Amniotic epithelial cell (primary cell): ENCODE measurements at places on chromosomes 4 and X.

DNA sequence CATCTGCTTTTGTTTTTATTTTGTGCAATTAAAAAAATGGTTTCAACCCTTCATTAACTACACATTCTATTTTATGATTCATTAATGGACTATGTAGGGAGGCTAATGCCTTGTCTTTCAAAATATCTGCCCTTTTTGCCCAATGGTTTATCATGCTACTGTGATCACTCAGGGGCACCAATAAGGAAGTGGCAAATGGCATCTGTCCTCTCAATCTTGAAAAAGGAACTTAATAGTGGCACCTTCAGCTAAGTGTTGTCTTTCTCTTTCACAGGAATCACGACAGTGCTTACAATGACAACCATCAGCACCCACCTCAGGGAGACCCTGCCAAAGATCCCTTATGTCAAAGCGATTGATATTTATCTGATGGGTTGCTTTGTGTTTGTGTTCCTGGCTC is 57.1 kb downstream of the COMMD8 start:
- no peak for DNase-seq

DNA sequence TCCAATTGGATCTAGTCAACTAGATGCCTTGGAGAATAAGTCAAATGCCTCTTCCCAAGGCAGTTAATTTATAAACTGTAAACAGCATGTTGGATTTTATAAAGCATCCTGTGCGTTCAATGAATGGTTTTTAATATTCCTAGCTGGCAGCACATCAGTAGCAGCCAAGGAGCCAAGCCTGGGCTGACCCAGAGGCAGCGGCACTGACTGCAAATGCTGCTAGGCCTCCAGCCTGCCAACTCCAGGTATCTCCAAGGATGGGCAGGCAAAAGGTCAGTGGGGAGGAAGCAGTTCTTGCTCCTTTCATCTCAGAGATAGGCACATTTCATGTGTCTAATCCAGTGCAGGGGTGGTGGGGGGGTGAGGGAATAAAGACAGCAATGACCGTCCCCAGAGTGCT is 9.5 kb downstream of the NDP start:
- no peak for DNase-seq

GRCh38 chr4:6020613-6021012 is 2.4 kb upstream of the C4orf50 start:
- no peak for DNase-seq

DNA sequence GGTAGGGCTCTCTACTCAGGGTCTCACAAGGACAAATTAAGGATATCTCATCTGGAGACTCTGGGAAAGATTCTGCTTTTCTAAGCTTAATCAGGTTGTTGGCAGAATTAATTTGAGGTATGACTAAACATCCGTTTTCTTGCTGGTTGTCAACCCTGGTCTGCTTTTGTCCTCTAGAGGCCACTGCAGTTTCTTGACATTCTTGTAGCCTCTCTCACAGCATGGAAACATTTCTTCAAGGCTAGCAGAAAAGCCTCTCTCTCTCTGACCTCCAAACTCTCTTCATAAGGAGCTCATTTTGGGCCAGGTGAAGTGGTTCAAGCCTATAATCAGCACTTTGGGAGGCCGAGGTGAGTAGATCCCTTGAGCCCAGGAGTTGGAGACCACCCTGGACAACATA is 749.5 kb upstream of the PCDH7 start:
- DNase-seq: peak; percentile 43

- DNase-seq: peak; percentile 8
Observed at GRCh38 chr4:120446051-120446567, 379.5 kb upstream of the MAD2L1 start.

GRCh38 chr4:40418430-40419230 is 83.5 kb downstream of the CHRNA9 start:
- no peak for DNase-seq

- no peak for DNase-seq
Observed at GRCh38 chr4:99636422-99636821, 21.2 kb downstream of the C4orf54 start.

DNA sequence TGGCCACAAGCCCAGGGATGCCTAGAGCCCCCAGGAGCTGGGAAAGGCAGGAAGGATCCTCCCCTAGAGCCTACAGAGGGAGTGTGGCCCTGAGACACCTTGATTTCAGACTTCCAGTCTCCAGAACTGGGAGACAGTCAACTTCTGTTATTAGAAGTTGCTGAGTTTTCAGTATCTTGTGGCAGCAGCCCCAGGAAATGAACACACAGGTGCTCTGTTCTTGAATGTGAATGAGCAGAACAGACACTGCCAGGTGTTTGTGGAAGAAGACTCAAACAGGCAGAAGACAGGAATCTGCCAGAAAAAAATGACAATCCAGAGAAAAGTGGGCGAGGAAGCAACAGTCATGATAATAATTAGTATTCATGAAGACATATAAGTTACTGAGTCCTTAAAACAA is 64.5 kb upstream of the STS start:
- DNase-seq: no peak

DNA sequence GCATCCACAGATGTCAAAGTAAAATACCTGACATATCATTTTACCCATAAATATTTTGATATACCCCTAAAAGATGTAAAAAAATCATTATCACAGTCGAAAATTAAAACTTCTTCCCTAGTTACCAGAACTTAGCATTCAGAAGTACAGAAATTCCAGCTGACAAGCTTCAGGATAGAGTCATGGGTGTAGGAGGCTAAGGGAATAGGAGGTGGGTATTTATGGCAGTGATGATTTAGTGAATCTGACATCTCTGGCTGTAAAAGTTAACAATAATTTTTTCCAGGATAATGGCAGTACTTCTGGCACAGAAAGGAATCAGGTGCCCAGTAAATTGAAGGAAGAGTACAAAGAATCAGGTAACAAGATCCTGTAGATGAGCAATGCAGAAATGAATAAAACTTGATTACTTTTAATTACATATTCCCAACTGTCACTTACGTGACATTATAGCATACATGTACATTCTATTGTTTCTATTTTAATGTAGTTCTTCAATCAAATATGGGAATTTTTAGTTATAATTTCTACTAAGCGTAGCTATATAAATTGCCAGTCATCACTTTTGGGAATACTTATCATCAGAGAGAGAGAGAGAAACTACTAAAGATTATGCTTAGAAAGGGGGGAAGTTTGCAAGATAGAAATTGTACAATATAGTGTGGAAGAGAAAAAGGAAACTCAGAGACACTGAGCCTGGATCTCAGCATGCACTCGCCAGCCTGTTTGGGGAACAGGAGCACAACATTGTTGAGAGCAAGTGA is 143.4 kb downstream of the TMEM144 start:
- no peak for DNase-seq

DNA sequence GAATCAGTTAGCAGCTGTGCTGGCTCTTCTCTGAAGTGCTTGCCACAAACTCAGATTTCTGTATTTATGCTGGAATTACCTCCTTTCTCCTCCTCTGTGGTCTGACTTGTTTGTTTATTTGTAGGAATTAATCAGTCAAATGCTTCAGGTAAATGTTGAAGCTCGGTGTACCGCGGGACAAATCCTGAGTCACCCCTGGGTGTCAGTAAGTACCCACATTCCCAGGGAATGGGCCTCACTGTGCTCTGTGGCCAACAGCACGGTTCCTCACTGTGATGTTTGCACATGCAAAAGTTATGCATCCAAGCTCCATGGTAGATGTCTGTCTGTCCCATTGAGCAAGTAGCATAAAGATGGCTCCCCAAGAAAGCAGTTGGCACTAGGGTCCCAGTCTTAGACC is 169.9 kb downstream of the DCLK2 start:
- DNase-seq: peak; percentile 49

DNA sequence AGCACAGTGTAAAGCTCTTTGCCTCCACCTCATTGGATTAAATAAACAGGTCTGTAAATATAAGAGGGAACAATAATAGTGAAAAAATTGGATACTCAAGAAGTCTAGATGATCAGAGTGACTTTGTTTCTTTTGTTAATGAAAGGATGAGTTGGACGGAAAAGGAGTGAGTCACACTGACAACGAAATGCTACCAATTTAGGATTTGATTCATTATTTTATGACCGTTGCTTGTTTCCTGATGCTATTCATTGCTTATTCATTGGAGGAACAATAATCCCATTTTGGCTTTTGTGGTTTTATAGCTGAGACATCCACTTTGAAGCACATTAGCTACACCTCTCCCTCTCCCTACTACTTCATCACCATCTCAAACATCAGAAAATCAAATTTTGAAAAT is 74.4 kb upstream of the DYNLT3 start:
- DNase-seq: peak; percentile 25

GRCh38 chrX:149516604-149517003 is 11.5 kb upstream of the IDS start:
- DNase-seq: no peak

DNA sequence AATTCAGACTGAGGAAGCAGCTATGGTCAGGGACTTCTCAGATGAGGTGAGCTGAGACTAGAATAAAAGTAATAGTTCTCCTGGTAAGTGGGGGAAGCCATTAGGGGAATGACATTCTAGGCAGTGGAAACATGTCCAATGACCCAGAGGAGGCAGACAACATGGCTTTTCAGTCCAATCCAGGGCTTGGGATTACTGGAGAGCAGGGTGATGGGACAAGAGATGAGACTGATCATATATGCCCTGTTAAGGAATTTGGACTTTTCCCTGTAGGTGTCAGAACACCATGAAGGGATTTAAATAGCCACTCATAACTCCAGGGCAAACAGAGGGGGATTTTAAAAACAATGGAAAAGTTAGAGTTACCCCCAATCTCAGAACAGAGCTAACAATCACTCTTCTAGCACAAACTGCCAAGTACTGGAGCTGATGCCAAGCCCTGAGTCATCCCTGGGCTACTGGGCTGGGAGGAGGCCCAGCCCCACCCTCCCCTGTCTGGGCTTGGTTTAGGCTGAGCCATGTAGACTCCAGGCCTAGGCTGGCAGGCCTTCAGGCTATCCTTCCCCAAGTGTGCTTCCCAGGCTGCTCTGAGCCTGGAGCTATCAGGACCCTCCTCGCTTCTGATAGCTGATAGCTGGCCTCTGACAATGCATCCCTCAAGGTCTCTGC is 22.7 kb upstream of the MSN start:
- peak; percentile 74 for DNase-seq

DNA sequence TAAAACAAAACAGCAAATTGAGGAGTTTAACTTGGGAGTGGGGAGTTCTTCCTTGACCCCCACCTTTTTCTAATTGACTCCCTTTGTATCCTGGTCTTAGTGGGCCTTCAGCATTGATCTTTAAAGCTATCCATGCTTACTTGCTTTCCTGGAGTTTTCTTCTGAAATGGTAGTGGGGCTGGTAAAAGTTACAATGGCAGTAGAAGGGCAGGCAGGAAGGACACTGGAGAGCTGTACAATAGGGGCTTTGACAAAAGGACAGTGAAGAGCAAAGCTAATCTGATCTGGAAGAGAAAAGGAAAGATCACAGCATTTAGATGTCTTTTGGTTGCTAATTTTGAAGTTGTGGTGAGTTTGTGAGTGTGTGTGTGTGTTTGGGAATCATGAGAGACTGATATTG is 111.5 kb downstream of the MID1 start:
- DNase-seq: no peak

GRCh38 chrX:13721819-13722519 is 12.5 kb downstream of the TRAPPC2 start:
- DNase-seq: peak; percentile 75

DNA sequence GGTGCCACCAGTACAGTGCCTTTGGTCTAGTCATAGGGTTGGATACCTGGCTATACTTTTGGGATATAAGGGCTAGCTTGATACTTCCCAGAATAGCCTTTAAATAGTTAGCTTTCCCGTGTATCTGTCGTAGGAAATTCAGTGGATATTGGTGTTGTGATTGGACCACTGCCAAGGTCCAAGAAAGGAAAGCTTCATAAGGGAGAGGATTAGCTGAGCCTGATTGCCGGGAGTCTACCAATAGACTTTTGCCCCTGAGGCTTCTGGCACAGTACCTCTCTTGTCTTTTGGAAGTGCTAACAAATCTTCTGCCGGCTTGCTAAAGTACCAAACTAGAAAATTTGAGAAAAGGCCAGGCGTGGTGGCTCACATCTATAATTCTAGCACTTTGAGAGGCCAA is 350.6 kb downstream of the CHIC1 start:
- no peak for DNase-seq

DNA sequence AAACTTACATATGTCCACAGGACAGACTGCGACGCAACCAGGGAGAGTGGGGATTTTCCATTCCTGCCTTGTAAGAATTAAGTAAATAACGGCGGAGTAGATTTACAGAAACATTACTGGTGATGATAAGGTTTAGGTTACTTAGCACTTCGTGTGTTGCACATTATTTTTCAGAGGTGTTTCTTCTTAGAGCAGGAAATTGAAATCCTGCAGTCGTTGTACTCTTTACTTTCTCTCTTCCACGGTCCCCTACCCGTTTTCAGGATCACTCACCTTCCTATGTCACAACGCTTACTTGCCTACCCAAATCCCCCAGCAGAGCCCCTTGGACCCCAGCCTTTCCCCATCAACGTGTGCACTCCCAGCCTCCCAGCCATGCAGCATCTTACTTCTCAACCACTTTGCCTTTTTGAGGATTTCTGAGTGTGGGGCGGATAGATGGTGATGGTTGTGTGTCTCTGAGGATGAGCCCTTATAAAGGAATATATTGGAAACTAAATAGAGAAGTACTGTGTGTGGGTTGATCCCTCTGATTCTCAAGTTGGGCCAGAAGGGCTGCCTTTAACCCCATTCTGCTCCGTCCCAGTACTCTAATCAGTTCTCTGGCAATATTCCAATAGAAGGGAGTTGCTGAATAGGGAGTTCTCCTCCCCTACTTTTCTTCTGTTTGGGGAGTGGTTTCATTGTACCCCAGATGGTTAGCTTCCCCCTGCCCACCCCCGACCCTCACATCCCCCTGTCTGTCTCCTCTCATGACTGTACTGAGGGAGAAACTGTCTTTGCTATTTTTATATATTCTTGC is 1.6 kb downstream of the MID2 start:
- DNase-seq: no peak

GRCh38 chr4:113827285-113827684 is 65.7 kb upstream of the CAMK2D start:
- DNase-seq: no peak

GRCh38 chr4:88382621-88383020 is 4.0 kb downstream of the HERC6 start:
- peak; percentile 7 for DNase-seq

DNA sequence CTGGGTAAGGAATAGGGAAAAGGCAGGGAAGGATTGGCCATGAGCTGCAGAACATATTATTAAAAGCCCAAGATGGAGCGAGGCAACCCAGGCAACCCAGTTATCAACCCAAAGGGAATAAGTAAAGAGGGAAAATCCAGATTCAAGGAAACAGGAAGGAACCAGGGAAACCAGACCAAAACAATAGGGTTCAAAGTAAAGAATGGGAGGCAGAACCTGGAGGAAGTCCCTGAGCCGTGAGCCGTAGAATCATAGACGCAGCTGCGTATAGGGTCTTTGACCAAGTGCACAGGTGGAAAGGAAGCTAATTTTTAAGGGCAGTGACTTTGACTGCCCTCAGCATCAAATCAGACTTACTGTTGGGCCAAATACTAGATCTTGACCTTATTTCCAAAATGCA is 98.5 kb upstream of the SRD5A3 start:
- DNase-seq: no peak

GRCh38 chr4:170591076-170591475 is 501.3 kb upstream of the AADAT start:
- DNase-seq: peak; percentile 33

GRCh38 chr4:176614793-176615192 is 177.9 kb downstream of the VEGFC start:
- DNase-seq: no peak
